ENCODE measurements at places on chromosomes 7 and 10.

DNA sequence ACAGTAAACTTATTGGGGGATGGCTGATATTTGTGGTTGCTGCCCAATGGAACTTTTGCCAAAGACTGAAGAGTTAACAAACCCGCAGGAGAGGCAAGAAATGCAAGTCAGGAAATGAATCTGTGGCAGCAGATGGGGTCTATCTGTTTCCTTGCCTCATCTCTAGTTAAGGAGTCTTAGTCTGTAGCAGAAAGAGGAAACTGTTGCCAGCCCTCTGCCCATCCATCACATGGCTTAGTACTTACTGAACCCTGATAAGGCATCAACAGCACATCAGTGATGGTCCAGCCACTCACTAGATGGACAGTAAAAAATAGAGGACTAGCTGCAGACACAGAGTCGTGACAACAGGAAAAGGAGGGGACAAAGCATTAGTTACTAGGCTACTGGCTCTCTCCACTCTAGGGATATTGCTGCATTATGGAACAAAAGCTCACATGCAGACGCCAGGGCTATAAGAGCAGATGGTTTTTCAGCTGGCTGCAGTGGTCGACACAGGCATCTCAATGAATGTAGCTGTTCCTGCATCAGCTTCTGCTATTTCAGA is 614.7 kb downstream of the PARD3 start:
- no peak for DNase-seq

- no peak for DNase-seq
Observed at GRCh38 chr7:47654672-47655298, 72.9 kb upstream of the TNS3 start.

DNA sequence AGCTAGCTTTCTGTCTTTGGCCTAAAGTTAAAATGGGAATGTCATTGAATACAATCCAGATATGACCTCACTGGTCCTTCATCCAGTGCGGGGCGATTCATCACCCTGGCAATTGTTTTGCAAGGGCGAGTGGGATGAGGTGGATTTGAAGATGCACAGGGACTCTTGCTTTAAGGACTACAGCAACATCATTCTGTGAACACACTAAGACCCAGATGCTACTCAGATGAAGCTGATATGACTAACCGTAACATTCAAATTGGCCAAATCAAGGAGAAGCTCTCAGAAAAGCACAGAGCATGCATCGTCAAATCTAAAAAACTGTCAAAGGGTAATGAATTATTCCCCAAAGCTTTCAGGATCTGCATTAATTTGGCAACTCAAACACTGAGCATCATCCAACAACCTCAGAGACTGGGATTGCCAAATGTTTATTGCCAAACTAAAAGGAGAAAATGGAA is 12.8 kb downstream of the CPA1 start:
- no peak for DNase-seq

DNA sequence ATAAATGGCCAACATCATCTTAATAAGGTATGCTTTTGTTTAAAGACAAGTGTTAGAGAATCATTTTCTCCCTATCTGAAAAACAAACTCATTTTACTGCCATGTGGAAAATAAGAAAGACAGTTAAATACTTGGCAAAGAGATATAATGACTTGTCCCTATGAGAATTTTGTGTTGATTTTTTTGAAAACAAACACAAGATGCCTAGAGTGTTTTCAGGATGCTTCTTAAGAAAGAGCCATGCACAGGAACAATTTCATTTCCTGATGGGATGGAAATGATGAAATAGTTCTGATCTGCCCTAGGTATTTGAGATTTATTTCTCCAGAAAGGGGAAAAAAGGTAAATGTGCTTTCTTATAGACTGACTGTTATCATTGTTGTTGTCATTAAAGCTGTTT is 237.5 kb upstream of the GNAI1 start:
- no peak for DNase-seq

DNA sequence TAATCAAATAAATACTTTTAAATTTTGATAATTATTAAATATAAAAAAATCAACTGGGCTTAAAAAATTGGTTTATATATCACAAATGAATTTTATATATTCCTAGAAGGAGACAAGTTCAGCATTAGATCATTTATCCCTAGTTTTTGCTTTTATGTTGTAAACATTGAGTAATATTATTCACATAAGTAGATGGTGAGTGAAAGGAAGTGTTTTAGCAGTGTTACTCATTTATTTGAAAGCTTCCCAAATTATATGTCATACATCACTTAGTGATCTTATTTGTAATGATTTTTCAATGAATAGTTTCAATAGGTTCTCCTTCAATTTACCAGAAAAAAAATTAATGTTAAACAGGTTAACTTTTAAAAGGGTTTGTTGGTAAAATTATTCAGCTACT is 15.8 kb downstream of the KLLN start:
- DNase-seq = no peak

Measured in esophagus squamous epithelium (tissue), 5 donors.